ENCODE measurements at places on chromosomes 2 and 18. TPM values are rescaled to one million over a fixed set of nuclear protein-coding genes. Genes with fewer than 3 reads are reported as not detected.

ATG4B gene
- 39.6 TPM for total RNA-seq

AQP12B gene
- not detected for total RNA-seq

UPP2 gene
- not detected for total RNA-seq

PTH2R gene
- not detected for total RNA-seq

TYMS gene
- total RNA-seq: 6.8 TPM

NGEF gene
- 2.1 TPM for total RNA-seq

TEKT4 gene
- total RNA-seq: not detected

PAX3 gene
- 5.8 TPM for total RNA-seq

DLX2 gene
- total RNA-seq: 0.28 TPM

FEV gene
- total RNA-seq: not detected

Data from nasal cavity respiratory epithelium epithelial cell of viscerocranial mucosa (primary cell).